ENCODE measurements at places on chromosomes 13 and 19.

GRCh38 chr13:23509781-23510543 lies 60.2 kb upstream of the TNFRSF19 start:
- DNase-seq = no peak

DNA sequence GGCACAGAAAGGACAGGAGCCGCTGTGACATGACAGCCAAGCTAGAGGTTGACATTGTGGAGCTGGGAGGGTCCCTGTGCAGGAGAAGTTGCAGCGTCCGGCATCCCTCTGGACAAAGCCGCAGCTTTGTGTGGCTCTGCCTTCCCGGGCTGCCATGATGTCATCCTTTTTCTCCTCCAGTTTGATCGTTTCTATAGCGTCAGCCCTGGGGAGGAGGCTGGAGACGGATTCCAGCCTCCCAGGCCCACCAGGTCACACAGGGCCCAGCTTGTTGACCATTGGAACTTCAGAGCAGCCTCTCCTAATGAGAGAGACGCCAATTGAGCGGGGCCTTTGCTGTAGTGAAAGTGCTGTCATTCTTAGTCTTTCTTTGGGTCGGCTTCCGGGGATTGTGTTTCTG lies 3.8 kb upstream of the KCNJ14 start:
- DNase-seq = no peak

DNA sequence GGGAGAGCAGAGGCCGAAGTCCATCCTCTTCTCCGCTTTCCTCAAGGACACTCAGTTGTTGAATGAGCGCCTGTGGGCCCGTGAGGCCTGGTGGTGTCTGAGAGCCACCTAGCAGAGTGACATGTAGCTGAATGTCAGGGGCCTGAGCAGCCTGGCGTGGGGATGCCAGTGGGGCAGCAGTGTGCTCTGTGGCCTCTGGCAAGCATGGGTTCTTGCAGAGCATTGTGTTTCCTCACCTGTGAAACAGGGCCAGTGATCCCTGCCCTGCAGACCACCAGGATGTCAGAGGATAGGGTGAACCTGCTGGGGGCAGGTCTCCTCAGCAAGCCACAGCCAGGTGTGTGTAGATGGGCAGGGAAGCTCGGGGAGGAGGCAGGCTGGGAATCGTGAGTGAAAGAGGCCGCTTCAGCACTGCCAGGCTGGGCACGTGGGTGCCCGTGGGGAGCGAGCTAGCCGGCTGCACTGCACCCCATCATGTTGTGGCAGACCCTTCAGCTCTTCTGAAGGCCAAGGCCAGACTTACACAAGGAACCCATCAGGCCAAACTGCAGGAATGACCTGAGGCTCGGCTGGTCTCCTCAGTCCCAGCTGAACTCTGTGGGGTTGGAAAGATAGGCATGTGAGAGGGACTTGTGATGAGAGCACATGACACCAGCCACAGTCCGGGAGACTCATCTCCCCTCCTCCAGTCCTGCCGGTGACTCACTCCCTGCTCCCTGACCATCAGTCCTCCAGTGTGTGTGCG lies 5.0 kb downstream of the PPP1R37 start:
- DNase-seq = no peak

- DNase-seq = no peak
Measured at GRCh38 chr13:108115738-108116137, 99.6 kb downstream of the LIG4 start.

DNA sequence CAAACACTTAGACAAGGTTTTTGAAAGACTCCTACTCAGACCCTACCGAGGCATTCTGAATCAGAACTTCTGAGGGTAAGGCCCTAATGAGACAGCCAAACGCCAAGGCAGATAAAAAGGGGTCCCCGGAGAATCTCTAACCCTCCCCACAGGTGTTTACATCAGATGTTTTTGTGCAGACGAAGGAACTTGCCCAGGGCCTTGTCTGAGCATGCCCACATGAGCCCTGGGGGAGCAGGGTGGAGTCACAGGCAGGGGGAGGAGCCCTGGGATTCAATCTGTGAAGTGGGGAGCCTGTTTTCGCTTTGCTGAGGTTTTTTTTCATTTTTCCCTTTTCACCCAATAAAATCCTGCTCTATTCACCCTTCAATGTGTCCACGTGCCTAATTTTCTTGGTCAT lies 61.6 kb upstream of the MED4 start:
- DNase-seq = peak; percentile 28

DNA sequence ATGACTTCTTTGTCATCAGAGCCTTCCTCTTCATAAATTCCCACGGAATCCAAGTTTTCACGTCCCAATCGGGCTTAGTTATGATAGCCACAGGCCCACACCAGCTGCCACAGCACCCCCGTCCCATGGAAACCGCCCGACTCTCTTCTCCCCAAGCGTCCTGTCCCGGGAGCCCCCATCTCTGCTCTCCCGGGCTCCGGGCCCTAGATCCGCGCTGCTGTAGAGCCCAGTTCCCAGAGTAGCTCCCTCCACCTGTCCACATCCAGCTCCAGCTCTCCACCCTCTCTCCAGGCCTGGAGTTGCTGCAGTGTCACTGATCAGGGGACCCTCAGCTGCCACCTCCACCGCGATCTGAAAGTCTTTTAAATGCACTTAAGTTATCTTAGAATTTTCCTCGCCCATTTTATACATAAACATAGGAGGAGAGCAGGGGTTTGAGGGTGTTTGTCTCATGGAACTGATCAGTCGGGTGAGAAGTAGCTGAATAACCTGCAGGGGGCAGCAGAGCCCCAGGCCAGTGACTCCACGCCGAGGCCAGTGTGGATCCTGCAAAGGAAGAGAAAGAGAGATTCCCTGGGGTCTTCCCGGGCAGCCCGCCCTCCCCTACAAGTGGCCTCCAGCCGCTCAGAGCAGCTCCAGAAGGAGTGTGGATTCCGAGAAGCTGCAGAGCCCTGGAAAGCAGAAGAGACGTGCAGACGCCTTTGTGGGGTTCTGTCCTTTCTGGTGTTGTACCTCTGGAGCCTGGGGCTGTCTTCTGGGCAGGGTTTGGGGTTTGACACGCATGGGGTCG lies 1.1 kb upstream of the ZNF763 start:
- DNase-seq = peak; percentile 54

- no peak for DNase-seq
Measured at GRCh38 chr13:86906127-86906874, 764.9 kb upstream of the SLITRK5 start.

- no peak for DNase-seq
Measured at GRCh38 chr13:47190696-47191305, 293.9 kb upstream of the HTR2A start.

DNA sequence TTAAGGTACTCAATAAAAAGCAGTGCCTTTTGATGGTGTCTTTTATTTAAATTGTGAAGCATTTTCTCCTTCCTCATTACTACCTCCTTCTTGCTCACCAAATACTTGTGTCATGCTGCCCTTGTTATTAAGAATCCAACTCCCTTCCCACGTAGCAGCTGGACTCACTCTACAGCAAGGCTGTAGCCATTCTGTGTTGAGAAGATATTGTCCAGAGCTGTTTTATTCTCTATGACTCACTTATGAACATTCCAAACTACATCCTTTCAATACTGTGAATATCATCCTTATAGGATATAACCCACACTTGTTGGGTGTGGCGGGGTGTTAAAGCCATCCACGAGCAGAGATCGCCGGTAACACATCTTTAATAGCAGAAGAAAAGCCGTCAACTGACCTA lies 1671.5 kb upstream of the SLC10A2 start:
- DNase-seq = no peak

- no peak for DNase-seq
Measured at GRCh38 chr19:23403581-23404324, 8.5 kb upstream of the ZNF91 start.

GRCh38 chr13:62931853-62932252 lies 1516.2 kb upstream of the PCDH20 start:
- DNase-seq = no peak

DNA sequence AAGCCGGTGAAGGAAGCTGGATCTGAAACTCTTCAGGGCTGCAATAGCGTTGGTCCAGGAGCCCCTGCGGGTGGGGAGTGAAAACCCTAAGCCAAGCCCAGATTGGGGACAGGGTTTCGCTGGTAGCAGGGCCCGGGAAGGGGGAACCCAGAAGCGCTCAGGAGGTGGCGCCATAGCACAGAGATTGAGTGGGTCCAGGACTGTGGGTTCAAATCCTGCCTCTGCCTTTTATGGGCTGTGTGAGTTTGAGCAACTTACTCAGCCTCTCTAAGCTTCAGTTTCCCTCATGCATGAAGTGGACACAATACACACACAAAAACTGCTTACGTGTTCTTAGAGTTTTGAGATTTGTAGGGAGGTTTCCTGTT lies 8.3 kb upstream of the SYCN start:
- DNase-seq = peak; percentile 34

GRCh38 chr13:21137696-21138095 lies 38.7 kb downstream of the SKA3 start:
- no peak for DNase-seq

Data from stimulated activated CD8-positive, alpha-beta memory T cell treated with anti-CD3 and anti-CD28 coated beads, Interleukin-4, amount 100 ng/mL, for 1 hour (primary cell).